ENCODE measurements at places on chromosomes 5 and 9.

DNA sequence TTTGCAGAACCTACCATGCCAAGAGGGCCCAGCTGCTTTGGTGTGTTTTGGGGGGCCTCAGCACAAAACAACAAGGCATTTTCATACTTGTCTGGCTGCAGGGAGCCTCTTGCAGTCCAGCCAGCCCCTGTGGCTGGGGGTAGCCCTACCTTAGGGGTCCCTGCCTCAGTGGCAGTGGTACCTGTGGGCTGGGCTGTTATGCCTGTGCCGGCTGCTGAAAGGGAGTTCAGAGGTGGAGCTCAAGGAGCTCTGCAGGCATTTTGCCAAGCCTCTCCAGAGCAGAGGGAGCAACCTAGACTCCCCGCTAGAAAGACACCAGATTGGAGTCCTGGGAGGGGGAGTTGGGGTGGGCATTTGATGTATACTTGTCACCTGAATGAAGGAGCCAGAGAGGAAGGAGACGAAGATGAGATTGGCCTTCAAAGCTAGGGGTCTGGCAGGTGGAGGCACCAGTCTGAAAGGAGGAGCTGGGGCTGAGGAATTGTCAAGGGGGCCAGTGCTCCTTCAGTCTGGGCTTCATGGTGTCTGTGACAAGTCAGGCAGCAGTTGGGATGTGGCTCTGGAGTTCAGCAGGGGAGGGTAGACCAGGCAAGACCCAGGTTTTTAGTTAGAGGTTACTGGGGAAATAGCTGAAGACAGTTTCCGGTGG, 1.5 kb downstream of the SHROOM1 start:
- DNase-seq: no peak

DNA sequence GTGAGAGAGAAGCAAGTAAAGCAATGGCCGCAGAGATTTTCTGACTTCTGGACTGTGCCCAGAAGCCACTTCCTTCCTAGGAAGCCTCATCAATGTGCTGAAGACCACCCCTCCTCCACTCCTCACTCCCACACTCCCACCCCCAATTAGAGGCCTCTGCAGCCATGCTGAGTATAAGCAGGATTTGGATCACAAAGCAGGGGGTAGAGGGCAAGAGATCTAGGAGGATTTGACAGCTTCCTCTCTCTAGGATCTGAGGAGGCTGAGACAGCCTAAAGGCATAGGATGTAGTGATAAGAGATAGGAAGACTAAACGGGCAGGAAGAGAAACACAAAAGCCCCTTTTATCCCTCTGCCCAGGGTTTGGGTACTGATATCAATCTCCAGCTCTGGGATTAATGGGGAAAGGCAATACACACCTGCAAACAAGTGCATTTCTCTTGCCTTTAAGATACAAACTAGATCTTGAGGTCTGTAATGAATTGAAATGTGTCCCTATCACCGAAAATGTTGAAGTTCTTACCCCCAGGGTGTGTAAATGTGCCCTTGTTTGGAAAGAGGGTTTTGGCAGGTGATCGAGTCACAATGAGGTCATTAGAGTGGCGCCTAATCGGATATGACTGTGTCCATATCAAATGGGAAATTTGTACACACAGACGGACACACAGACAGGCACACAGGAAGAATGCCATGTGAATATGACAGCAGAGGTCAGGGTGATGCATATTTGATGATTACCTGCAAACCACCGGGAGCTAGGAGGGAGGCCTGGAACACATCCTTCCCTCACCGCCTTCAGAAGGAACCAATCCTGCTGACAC, 28.5 kb downstream of the KCNV2 start:
- no peak for DNase-seq

DNA sequence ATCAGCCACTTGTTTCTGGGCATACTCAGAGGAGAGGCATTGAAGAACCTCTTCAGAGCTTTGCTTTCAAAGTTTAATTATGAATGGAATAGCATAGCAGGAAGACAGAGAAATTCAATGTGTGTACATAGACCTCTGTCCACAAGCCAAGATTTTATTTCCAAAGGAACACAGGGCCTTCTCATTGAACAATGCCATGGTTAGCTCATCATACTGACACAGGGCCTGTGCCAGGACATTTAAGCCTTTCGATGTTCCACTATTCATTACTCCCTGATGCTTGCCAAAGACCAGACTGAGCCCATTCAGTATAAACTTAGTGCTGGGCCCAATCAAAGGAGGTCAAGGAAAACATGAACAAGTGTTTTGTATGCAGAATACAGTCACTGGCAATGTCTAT, 280.8 kb downstream of the FBXL17 start:
- no peak for DNase-seq

- no peak for DNase-seq
Observed at GRCh38 chr5:167708449-167708848, 583.0 kb upstream of the WWC1 start.

Data from CD8-positive, alpha-beta T cell (primary cell).